ENCODE measurements at places on chromosomes 1 and 21. TPM values are rescaled to one million over a fixed set of nuclear protein-coding genes. Genes with fewer than 3 reads are reported as not detected.

DNA sequence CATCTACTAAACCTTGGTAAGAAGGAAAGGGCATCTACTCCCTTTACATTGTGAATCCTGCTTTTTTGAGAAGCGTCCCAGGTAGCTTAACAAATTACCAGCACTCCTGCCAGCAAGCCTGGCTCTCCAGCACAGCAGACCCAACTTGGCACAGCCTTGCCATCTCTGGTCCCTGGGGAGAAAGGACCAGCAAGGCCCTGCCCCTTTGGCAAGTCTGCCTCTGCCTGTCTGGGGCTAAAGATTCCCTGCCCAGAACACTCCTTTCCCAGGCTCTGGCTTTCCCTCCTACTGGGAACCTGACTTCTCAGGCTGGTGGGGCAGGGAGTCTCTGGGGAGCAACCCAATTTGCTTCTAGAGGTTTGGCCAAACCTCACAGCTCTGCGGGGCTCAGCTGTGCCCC lies 68.5 kb downstream of the ATP2B4 start:
- no peak for DNase-seq

- no peak for DNase-seq
Observed at GRCh38 chr1:87830432-87830978, 501.8 kb downstream of the LMO4 start.

CFAP141 gene
- total RNA-seq, result not detected

DNA sequence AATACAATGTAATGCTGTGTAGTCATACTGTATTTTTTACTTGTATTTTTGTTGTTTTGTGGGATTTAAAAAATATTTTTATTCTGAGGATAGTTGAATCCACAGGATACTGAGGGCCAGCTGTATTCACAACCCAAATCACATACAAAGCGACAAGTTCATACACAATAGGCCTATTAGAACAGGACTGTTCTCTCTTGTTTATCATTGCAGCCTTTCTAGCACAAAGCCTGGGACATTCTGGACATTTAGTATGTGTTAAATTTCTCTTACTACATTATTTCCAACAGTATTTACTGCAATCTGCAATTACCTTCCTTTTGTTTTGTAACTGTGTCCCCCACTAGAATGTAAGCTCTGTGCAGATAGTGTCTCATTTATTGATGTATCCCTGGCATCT lies 65.4 kb downstream of the SLC35A3 start:
- no peak for DNase-seq

DNA sequence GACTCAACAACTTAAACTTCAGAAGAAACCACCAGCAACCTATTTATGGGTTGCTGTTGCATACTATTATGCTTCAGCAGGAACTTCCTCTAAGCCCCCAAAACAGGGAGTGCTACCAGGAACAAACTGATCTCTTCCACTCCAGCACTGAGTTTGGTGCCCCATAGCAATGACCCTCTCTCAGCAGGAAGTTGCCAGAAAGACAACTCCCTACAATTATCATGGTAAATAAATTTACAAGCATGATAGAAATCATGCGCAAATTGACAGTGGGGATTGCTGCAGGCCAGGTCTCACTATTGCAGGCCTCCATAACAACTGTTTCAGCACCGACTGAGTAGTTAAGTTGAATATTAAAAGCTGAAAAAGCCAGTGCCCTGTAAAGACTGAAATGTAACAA lies 180.6 kb downstream of the PLA2G4A start:
- DNase-seq, result no peak

SLC25A24 gene
- total RNA-seq, result 22.6 TPM

DNA sequence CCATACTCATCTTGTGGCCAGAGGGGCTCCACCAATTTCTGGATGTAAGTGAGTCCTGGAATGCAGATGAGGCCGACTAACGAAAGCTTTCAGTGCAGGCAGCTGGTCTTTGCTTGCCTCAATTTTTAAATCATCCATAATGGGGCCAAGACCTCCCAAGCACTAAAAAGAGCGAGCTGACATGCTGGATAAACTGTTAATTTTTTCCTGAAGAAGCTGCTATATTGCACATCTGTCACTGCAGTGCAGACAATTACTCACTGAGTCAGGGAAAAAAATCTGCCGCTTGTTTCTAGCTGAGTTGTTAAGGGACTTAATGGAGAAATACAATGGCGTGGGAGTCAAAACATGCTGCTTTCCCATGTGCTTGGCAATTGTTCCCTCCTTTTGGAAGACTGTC lies 205.5 kb downstream of the GPATCH2 start:
- DNase-seq, result no peak

DNA sequence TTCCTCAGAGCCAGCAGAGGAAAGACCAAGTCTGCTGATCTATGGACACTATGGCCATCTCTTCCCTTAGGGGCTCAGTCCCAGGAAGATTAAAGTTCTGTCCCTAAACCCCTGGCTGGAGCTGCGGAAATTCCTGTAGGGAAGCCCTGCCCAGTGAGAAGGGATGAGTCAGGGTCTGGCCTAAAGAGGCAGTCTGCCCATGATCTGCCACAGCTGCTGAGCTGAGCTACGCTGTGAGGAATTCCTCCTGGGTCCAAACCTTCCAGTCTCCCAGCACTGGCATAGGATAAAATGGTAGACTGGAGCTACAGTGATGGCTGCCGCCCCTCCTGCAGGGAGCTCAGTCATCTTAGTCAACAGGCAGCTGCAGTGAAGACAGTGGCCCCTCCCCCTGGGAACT lies 213.7 kb downstream of the BRINP2 start:
- DNase-seq, result no peak

DNA sequence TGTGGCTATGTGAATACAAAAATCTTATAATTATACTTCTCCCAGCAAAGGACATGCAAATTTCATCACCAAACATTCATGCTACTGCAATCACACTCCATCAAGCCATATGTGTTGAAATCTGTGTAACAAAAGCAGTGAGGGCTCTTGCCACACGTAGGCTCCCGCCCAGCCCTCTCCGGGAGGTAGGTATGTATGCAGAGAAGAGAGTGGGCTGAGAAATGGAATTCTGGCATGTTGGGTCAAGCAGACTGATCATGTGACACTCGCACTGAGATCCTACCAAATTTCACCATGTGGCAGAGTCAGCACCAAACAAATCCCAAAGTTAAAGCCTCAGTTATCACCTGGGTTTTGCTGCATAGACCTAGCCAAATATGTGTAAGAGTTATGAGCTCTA lies 49.7 kb downstream of the APP start:
- DNase-seq, result no peak

- DNase-seq, result no peak
Observed at GRCh38 chr21:38293765-38294164, 37.0 kb downstream of the KCNJ15 start.

PCP4 gene
- total RNA-seq, result 105 TPM

DNA sequence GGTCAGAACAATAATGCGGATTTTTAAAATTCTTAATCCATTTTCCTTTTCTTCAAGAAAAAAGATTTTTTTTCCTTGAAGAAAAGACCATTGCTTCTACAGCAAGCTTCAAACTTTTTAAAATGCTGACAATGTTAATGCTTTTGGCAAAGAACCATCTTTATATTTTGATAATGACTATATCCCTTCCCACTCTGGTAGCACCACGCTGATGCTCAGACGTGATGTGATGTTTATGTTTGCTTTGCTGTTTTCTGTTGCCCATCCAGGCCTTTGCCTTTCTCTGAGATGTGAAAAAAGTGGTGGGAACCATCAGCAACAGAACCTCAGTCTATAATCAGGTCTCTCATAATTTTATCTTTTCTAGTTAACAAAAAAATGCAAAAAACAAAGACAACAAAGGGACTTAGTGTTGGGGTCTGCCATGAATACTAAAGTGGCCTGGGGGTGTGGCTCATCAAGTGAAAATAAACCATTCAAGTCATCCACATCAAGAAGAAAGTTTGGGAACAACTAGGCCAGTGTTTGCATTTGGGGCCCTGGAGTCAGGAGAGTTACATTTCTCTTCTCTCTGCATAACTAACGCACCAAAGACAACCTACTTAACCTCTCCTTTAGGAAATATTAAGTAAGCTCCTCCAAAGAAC lies 244.6 kb upstream of the DMRTA2 start:
- DNase-seq, result no peak

DNA sequence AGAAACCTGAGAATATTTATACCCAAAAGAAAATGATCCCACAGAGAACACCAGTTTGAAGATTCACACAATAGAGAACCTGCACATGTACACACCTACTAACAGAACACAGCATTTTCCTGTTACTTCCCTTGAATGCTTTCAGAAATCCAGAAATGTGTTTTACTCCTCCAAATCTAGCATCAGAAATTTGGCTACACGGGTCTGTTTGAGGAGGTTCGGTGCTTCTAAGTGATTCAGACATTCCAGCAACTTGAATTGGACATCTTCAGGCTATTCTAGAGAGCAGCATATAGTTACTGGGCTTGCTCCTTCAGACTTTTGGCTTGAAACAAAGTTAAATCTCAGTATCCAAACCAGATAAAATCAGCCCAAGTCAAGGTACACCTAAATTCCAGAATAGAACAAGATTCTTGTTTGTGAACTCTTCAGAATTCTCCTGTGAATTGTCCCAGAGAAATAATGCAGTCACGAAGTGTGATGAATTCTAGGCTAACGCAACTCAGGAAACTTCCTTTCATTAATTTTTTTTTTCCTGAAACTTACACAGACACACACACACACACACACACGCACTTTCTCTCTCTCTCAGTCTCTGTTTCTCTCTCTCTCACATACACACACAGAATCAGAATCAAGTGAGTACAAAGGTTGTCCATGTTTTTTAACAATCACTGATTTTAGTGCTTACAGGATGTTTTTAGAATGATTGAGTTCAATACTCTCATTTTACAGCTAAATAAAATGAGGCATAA lies 278.4 kb upstream of the SNX7 start:
- DNase-seq, result no peak

GRCh38 chr1:58059789-58060188 lies 486.7 kb downstream of the OMA1 start:
- no peak for DNase-seq

DNA sequence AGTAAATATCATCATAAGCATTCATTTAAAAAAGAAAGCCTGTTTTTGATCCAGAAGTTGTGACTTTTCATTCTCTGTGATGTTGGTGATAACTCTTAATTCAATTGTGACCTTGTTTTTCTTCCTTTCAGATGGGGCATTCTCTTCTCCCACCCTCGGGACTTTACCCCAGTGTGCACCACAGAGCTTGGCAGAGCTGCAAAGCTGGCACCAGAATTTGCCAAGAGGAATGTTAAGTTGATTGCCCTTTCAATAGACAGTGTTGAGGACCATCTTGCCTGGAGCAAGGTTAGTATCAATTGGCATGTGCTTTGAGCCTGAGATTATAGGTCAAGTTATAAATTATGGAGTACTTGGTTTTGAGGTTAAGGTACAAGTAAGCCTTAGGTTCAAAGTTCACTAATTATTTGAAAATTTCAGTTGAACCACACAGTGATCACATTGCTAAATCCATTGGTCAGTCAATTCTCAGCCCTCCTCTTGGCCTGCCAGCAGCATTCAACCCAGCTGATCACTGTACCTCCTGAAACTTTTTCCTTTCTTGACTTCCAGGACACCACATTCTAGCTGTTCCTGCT lies 4.1 kb downstream of the PRDX6 start:
- no peak for DNase-seq

COA6 gene
- total RNA-seq, result 18.3 TPM

GRCh38 chr1:101587741-101588140 lies 350.9 kb downstream of the S1PR1 start:
- DNase-seq, result no peak

- DNase-seq, result no peak
Observed at GRCh38 chr1:218600968-218601367, 255.8 kb downstream of the TGFB2 start.

AVPR1B gene
- not detected for total RNA-seq

- no peak for DNase-seq
Observed at GRCh38 chr1:2215329-2215728, 12.8 kb upstream of the SKI start.

NFASC gene
- 67.5 TPM for total RNA-seq
